ENCODE measurements at places on chromosomes 2 and 18. TPM values are rescaled to one million over a fixed set of nuclear protein-coding genes. Genes with fewer than 3 reads are reported as not detected.

MTX2 gene
- 17.6 TPM for total RNA-seq

SCN3A gene
- total RNA-seq, result 12.4 TPM

IL1F10 gene
- not detected for total RNA-seq

TXNDC2 gene
- total RNA-seq, result not detected

SNORC gene
- 9.7 TPM for total RNA-seq

XDH gene
- total RNA-seq, result 108 TPM

SLC19A3 gene
- total RNA-seq, result 17.3 TPM

HOXD10 gene
- not detected for total RNA-seq

GRCh38 chr2:225399504-225399903, at the start of gene NYAP2:
Gene NYAP2 (plus strand): TSS chr2:225399710. CDS start chr2:225408881, 9,171 bp downstream.
- no peak for DNase-seq

- DNase-seq, result no peak
Measured at GRCh38 chr18:79952456-79952995, 1.1 kb upstream of the SLC66A2 start.

DNA sequence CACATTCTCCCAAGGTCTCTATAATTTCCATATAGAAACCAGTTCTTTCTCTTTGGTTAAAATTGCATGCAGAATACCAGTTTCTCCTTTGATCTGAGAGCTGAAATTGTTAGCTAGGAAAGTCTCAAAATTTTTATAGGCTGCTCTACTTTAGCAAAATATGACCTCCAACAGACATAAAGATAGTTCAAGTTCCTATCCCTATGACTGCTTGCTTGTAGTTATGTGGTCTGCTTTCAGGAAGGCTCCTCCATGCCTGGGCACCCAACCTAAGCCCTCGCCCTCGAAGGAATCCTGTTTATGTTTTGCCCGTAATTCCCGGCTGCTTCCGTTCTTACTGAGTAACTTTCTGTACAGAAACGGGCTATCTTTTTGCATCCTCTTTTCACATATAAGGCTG, 28.0 kb upstream of the LTBP1 start:
- no peak for DNase-seq

GRCh38 chr2:226338825-226339224, 460.8 kb downstream of the IRS1 start:
- DNase-seq, result no peak

GRCh38 chr2:191625016-191625415, 52.9 kb upstream of the NABP1 start:
- no peak for DNase-seq

DNA sequence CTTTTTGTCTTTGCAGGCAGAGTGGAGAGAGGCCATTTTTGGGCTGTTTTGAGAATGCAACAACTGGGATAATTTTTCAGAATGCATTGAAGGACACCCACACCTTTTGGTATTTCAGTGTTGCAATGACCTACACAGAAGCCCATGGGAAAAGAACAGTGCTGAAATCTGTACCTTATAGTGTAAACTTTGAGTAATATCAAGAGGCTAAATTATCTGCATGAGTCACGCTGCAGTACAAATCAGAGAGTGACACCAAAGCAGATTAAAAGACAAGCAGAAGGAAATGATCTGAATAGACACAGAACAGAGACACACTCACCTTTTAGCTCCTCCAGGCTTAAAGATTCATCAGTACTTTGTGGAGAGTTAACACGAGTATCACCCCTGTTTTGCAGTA, 265.3 kb downstream of the PAX3 start:
- DNase-seq, result no peak

DNA sequence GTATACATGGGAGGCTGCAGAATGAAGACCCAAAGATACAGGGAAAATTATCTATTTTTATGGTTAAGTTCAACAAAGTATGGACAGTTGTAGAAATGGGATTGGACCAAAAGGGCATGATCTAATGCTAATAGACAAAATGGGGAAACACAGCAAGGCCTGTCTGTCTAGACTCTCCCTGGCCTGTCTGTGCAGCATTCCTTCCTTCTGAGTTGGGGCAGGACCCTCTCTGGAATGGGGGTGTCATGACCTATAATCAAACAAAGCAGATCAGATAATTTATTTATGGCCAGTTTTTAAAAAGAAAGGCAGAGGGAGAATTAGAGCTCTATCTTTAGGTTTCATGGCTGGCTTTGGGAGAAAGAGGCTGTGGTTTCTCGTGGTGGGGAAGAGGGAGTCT, 104.4 kb downstream of the CTIF start:
- no peak for DNase-seq

GRCh38 chr2:171814883-171815282, 79.2 kb downstream of the SLC25A12 start:
- no peak for DNase-seq
